ENCODE measurements at places on chromosomes 3 and 15.

GRCh38 chr3:90062631-90063200 lies 955.3 kb downstream of the EPHA3 start:
- DNase-seq: no peak

- no peak for DNase-seq
These were observed 33.4 kb downstream of the SPINK8 start for GRCh38 chr3:48299746-48300712.

DNA sequence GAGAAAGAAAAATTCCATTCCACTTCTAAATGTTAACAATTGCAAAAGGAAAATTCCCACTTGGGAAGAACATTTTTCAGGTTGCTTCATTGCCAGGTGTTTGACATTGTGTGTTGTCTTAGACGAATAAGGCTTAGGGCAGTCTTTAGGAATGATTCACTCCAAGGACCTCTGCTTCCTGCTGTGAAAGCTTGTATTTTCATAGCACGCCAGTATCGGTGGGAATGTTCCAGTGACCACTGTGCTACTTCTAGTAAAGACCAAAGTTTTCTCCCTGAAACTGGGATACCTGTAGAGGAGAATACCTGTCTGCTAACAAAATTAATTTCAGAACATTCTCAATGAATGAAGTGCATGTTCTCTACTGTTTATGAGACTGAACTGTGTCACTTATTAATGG lies 64.1 kb downstream of the CDIN1 start:
- DNase-seq: no peak

- DNase-seq: no peak
These were observed 177.9 kb downstream of the ANXA2 start for GRCh38 chr15:60219866-60220265.

- no peak for DNase-seq
These were observed 6.3 kb downstream of the SH3BP5 start for GRCh38 chr3:15326037-15326436.

DNA sequence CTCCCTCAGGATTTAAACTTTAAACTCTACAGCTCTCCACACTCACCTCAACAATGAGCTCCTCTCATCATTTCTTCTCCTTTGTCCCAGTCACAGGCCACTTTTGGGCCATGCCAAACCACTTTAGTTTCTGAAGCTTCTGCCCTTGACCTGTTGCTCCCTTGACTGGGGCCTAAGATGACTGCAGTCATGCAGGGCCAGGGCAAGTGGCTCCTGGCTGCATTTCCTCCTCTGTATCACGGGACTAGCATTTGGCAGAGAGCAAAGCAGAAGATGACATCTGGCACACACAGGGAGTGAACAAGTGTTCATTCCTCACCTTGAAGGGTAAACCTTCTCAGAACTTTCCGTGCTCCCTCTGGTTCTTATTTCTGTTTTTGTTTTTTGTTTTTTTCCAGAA lies 136.9 kb downstream of the PDE8A start:
- DNase-seq: no peak

- no peak for DNase-seq
These were observed 27.7 kb downstream of the NR2F2 start for GRCh38 chr15:96358001-96358801.

GRCh38 chr3:127886956-127887231 lies 28.1 kb upstream of the KBTBD12 start:
- no peak for DNase-seq

DNA sequence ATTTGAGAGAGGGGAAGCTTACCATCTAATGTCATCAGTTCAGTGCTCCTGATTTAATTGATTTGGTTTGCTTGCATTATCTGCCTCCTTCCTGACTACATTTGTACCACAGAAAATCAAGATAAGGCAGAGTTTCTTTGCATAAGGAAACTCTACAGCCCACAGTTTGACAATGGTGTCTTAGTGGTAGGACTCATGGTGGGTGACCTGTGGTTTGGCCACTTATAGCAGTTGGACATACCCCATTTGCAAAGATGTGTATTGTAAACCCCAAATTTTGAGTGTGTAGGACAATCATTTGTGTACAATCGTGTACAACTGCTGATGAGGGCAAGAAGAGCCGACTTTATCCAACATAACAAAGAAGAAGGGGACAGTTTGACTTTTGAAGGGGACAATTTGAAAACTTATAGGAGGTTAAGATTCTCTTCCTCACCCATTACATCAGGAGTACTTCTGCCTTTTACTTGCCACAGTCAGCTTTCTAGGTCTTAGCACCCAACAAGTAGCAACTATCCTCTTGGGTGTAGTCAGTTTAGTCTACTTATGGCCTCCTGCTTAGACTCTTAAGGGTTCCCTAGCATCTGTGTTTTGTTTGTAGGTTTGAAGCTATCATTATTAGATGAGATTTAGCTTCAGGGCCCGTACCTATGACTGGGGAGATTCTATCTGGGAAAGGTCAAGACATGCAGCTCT lies 6.2 kb downstream of the TGFBR2 start:
- DNase-seq: no peak

DNA sequence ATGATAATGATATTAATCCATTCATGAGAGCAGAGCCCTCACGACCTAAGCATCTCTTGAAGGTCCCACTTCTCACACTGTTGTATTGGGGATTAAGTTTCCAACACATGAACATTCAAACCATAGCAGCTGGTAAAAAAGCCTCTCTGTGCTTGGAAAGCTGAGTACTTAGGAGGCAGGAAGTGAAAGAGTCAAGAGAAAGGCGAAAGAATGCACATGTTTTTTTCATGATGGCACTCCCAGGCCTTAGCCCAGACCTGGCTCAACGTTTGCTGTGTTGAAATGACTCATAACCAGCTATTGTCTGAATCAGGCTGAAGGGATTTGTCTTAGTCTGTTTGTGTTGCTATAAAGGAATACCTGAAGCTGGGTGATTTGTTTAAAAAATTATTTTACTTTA lies 84.4 kb upstream of the RGMA start:
- no peak for DNase-seq

DNA sequence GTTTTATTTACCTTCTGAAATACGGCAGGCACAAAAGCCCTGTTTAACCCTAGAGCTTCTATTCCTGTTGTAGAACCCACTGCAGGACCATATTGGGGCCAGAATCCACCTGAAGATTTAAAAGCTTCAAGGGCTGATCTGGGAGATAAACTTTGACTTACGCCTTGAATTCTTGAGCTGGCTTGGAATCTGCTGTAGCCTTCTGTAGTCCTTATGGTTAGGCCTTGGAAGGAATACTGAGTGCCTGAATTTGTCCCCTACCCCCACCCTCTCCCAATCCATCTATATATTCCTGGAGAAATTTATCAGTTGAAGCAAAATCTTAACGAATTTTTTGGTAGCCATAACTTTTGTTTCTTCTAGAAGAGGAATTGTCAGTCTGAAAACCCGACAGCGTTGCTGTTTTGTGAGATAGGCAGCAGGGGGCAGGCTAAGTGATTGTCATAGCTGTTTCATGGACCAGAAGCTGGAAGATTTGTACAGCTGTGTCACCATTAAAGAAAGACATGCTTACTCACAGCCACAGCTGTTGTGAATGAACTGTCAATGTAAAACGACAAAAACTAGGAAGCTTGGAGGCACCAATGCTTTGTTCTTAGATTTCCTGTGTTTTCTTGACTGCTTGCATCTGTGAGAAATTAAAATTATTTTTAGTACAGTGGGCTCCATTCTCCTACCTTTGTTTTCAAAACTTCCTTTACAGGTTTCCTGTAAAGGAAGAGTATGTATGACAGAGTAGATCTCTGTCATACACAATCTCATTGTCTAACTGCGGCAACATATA lies 12.8 kb downstream of the LXN start:
- peak; percentile 29 for DNase-seq

DNA sequence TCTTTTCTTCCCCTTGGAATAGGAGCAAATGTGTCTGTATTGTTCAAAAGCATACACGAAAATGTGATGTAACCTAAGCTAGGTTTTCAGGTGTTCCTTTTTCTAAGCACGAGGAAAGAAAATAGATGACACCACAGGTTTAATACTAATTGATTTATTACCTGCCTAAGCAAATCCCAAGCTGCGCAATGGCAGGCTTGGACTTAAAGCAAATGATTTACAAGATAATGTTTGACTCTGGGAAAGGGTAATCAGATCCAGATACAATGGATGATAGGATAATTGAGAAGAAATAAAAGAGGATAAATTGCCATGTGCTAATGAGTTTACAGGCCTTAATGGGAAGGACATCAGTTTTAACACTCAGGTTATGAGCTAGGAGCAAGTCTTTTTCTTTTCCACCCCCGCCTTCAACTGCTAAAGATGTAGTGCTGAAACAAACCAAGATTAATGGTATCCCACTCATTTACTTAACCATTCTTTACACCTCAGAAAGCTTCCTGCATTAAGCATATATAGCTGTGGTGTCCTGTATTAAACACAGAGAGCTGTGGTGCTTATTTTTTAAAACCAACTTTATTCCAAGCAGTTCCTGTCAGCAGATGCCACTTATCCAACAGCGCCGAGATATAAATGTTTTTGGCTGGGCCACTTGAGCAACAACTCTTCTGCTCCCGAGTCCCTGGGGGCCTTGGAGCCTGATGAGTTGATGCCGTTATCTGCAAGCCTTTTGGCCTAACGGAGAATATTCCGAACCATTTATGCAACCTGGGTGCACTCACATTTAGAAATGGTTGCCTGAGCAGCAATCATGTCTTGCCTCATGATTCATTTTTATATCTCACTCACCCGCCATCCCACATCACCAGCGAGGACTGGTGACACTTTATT lies 205.5 kb downstream of the MECOM start:
- DNase-seq: no peak

DNA sequence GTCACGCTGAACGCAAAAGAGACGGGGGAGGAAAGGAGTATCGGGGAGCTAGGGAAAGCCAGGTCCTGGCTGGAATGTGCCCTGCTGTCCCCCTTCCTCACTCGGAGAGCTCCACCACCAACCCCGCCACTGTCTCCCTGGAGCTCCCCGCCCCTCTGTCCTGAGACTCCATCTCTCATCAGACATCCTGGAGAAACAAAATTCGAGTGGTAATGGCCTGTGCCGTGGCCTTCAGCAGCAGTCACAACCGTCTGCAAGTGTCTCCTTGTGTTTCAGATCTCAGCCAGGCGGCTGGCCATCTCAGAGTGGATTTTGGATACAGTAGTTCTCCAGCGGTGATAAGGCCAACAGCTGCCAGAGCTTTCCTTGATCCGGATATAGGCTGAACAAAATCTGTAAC lies 76.9 kb downstream of the OCA2 start:
- DNase-seq: no peak

- no peak for DNase-seq
These were observed 31.7 kb downstream of the RBPMS2 start for GRCh38 chr15:64743691-64744090.

- DNase-seq: no peak
These were observed 17.5 kb downstream of the SENP7 start for GRCh38 chr3:101495552-101495951.

- DNase-seq: no peak
These were observed 17.1 kb downstream of the CTXND1 start for GRCh38 chr15:80234883-80235282.

- no peak for DNase-seq
These were observed 57.0 kb upstream of the FRMD4B start for GRCh38 chr3:69442771-69443311.

- no peak for DNase-seq
These were observed 10.6 kb downstream of the SETMAR start for GRCh38 chr3:4313606-4314293.

All from uterus (tissue), 4 donors.